ENCODE measurements at places on chromosomes 13 and 19.

GRCh38 chr13:49877629-49878218 lies 58.4 kb downstream of the SPRYD7 start:
- DNase-seq: no peak

DNA sequence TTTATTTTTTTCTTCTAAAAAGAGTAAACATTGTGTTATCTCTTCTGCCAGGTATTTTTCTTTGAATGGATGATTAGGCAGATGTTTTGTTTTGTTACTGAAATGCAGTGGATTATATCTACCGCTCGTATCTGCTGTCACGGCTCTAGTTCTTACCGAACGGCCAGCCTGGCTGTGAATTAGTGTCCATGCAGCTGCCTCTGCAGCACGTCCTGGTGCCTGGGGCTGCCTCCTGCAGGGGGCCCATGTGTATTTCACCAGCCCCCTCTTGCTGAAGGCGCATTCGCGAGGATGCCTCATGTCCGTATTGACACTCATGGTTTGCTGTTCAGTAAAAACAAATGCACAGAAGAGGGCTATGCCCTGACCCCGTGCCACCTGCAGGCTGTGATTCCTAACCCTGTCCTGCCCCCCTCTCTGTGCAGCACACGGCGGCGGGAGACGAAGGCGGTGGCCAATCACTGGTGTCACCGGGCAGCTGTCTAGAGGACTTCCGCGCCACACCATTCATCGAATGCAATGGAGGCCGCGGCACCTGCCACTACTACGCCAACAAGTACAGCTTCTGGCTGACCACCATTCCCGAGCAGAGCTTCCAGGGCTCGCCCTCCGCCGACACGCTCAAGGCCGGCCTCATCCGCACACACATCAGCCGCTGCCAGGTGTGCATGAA lies 49.9 kb downstream of the RAB20 start:
- no peak for DNase-seq

GRCh38 chr19:14496834-14497227 lies 904 bp upstream of the GIPC1 start:
- no peak for DNase-seq

DNA sequence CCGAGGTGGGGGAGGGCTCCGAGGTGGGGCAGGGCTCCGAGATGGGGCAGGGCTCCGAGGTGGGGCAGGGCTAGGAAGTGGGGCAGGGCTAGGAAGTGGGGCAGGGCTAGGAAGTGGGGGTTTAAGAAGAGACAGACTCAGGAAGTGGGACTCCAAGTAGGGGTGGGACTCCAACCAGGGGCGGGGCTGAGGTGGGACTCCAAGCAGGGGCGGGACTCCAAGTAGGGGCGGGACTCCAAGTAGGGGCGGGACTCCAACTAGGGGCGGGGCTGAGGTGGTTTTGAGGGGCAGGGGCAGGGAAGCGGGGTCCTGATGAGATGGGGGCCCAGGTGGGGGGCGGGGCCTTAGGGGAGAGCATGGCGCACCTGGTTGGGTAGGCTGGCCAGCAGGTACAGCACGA lies 13.6 kb downstream of the CFD start:
- no peak for DNase-seq

DNA sequence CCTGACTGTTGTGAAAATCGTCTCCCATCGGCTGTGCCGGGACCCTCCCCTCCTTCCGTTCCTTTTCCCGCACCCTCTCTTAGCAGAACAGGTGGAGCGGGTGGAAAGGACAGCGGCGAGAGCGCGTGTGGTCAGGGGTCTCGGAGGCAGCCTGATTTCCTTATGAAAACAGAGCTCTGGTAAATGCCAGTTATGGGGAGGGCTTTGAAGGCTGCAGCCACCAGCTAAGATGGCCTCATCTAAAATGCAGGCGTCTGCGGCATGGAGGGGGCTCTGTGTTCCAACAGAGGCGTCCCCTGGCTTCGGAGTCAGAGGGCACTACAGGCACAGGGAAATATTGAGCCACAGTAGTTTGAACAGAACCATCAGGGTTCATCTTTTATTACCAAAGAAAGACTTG lies 93.8 kb upstream of the SOX1 start:
- DNase-seq: no peak

GRCh38 chr13:53104136-53104535 lies 75.5 kb downstream of the OLFM4 start:
- no peak for DNase-seq

GRCh38 chr19:6061376-6062130 lies 48.7 kb downstream of the RFX2 start:
- peak; percentile 94 for DNase-seq

DNA sequence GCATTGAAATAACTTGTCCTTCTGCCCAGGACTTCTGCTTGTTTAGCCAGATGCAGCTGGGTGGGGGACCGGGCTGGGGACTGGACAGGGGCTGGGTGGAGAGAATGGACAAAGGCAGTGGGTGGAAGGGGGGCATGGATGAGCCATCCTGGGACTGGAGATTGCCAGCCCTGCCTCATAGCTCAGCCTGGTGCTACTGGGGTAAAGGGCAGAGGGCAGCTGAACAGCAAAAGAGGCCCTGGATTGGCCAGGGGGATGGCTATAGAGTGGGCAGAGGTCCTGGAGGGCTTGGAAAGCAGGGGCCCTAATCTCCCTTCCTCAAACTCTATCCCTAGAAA lies 17.7 kb upstream of the PLAUR start:
- DNase-seq: no peak

GRCh38 chr19:34217952-34218817 lies 36.2 kb upstream of the GARRE1 start:
- no peak for DNase-seq

- DNase-seq: no peak
Observed at GRCh38 chr19:50362656-50363424, 2.6 kb downstream of the NAPSA start.

DNA sequence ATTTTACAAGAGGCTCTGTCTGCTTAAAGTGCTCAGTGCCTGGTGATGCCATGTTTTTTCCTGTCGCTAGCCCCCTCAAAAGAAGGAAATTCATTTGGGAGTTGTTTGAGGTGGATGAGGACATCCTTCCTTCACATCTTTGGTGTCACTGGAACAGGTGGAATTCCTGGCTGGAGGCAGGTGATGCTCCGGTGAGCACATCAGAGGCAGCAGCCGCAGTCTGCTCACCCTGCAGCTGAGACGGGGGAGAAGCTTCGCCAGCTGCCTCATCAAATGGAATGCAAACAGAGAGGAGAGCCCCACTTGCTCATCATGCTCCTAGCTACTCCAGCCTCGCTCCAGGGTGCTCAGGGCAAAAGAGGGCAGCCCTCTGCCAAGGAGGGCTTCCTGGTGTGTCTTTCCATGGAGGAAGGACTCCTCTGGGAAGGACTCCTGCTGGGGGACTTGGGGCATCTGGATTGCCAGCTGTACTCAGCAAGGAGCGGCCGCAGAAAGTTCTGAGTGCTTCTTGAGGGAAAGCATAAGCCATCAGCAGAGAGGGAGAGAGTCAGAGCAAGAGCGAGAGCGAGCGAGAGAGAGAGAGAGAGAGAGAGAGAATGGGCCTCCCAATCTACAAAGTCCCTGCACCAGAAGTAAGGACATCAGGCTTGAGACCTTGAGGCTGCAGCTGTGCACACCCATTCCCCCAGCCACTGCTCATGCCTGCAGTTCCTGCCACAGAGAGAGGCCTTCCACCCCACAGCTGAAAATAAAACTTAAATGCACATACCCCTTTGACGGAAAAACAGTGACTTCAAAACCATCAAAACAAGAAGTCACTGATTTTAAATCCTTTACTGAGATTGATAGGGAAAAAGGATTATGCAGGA lies 74.3 kb upstream of the UBL3 start:
- no peak for DNase-seq

DNA sequence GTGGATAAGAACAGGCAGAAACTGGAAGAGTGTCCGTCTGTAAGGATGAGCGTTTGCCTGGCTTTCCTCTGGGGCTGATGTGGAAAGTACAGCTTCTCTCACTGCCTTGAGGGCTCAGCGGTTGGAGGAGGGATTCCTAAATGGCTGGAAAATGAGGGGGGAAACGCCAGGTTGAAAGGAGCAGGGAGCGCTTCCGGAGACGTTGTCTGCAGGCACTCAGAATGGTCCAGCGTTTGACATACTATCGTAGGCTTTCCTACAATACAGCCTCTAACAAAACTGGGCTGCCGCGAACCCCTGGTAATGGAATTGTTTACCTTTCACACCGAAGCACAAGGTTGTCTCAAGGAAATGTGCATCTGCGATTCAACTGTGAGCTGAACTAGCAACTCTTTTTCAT lies 39.9 kb downstream of the MRPL57 start:
- peak; percentile 55 for DNase-seq

GRCh38 chr13:41939398-41939797 lies 21.5 kb downstream of the VWA8 start:
- no peak for DNase-seq

- DNase-seq: no peak
Observed at GRCh38 chr13:78239714-78240113, 321.1 kb upstream of the EDNRB start.

GRCh38 chr13:82878536-82878935 lies 1003.7 kb downstream of the SLITRK1 start:
- DNase-seq: no peak

DNA sequence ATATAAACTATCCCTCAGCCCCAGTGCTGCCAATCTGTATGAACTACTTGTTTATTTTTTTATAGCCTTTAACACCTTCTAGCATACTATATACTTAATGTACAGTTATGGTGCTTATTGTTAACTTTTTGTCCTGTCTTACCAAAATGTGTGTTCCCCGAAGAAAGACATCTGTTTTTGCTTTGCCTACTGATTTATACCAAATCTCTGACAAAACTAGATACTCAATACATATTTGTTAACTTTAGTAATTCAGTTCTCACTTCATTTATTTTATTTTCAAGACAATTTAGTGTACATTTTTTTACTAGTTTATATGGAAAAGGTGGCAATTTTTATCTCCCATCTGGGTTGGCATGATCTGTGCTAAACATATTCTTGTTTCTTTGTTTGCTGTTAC lies 824.3 kb upstream of the ATXN8OS start:
- DNase-seq: no peak

DNA sequence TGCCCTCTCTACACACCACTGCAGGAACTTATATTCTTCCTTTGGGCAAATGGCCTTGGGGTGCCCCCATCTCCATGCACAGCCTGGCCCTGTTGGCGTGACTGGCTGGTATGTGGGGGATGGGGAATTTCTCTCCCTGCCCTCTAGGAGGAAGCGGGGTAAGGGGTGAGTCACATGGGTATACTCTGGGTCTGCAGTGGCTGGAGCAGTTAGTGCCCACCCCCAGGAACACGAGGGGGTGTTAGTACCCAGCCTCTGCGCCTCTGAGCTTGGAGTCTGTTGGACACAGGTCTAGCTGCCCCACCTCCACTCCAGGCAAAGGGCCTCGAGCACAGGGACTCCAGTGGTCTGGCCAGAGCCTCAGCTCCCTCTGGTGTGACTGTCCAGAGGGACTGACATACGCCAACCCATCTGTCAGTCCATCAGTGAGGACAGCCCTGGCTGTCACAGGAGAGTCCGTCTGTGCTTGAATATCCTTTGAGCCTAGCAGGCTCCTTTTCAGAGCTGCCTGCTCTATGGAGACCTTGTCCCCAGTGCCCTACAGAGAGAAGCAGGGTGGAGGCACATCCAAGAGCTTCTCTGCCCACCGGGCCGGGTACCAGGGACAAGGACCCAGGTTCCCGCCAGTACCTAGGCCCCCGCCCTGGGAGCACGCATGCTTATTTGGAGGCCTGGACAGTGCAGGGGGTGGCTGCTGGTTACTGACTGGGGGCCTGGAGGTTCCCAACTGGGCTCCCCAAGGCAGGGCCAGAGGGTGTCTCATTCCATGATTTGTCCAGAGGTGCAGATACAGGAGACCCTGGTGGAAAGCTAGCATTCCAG lies 66.6 kb downstream of the CHST8 start:
- DNase-seq: no peak

DNA sequence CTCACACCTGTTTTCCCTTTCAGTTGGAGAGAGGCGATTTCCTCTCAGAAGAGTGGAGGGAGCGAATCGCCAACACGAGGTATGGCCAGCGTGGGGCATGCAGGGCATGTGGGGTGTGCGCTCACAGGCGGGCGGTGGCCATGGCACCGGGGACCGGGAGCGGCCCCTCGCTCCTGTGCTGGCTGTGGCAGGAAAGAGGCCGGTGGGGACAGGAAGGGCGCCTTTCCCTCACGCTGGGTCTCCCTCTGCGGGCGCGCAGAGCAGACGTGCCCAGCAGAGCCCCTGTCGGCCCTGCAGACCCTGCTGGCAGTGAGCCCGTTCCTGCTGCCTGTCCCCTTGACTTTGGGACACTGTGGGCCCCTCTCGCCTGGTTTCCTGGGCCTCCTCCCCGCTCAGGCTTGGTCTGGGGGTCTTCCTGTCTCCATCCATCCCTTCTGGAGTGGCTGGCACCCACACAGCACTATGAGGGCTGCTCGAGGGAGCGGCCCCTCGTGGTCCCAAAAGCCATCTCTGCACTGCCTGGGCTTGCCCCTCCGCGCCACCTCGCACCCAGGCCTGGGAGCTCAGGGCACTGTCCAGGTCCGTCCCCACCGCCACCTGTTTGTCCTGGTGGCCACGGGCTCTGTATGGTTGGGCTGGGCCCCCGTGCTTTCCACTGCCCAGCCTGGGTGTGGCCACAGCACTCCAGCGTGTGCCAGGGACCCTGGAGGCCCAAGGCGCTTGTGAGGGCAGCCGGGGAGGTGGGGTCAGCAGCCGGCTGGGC lies 36.1 kb downstream of the PLEKHJ1 start:
- no peak for DNase-seq

- DNase-seq: no peak
Observed at GRCh38 chr13:65868099-65868498, 1362.0 kb downstream of the PCDH9 start.

GRCh38 chr13:111006506-111007031 lies 91.7 kb upstream of the ANKRD10 start:
- no peak for DNase-seq

DNA sequence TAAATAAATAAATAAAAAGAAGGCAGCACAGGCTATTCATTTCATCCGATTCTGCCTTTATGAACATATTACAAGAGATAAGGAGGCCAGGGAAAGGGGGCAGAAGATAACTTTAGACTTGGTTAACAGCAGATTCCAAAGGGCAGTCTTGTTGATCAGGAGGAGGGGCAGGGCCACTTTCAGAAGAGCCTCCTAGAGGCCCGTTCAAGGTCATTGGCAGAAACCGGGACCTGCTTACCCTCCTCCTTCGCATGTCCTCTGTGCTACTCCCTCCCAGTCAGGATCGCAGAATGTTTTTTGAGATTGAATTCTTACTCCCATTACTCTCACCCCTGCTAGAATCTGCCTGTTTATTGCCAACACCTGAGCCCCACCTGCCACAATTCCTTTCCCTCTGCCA lies 217.0 kb upstream of the IPO5 start:
- no peak for DNase-seq

DNA sequence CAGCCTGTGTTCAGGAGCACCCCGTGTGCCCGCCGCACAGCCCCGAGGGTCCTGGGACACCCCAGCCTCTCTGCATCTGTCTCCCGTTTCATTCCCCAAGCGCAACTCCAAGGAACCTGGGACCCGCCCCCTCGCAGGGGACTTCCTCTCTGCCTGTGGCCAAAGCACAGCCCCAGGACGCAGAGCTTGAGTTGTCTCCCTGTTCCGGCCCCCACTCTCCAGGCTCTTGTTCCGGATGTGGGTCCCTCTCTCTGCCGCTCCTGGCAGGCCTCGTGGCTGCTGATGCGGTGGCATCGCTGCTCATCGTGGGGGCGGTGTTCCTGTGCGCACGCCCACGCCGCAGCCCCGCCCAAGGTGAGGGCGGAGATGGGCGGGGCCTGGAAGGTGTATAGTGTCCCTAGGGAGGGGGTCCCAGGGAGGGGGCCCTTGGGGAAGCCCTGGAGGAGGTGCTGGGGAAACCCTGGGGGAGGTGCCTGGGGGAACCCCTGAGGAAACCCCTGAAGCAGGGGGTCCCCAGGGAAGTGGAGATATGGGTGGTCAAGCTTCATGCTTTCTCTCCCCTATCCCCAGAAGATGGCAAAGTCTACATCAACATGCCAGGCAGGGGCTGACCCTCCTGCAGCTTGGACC lies 1.3 kb downstream of the HCST start:
- peak; percentile 94 for DNase-seq
